CD8-positive, alpha-beta memory T cell (primary cell): ENCODE measurements at places on chromosomes 4 and X. TPM values are rescaled to one million over a fixed set of nuclear protein-coding genes. Genes with fewer than 3 reads are reported as not detected.

NAP1L3 gene
- total RNA-seq = 2.0 TPM

P2RY8 gene
- 47.1 TPM for total RNA-seq

MSANTD1 gene
- 0.46 TPM for total RNA-seq

CNKSR2 gene
- 5.8 TPM for total RNA-seq

HERC5 gene
- total RNA-seq = 8.3 TPM

EIF4E gene
- 168 TPM for total RNA-seq

TASL gene
- 1.2 TPM for total RNA-seq

SOX3 gene
- total RNA-seq = not detected

NR3C2 gene
- total RNA-seq = 5.7 TPM

GABRE gene
- not detected for total RNA-seq

DNA sequence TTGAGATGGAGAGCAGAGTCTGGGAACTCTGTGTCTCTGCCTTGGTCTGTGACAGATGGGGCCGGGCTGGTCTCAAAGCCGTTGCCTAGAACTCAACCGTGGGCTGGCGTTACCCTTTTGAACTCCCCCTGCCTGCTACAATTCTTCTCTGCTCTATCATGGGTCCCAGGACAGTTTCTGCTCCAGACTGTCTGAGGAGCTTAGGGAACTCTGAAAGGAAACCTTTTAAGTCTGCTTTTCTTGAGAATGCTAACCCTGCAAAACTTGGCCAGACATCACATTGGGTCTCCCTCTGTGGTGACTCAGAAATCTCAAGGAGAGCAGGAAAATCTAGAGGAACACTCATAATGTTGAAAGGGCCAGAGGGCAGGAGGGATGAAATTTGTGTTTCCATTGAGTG lies 240.6 kb downstream of the CBR4 start:
- no peak for DNase-seq

DNA sequence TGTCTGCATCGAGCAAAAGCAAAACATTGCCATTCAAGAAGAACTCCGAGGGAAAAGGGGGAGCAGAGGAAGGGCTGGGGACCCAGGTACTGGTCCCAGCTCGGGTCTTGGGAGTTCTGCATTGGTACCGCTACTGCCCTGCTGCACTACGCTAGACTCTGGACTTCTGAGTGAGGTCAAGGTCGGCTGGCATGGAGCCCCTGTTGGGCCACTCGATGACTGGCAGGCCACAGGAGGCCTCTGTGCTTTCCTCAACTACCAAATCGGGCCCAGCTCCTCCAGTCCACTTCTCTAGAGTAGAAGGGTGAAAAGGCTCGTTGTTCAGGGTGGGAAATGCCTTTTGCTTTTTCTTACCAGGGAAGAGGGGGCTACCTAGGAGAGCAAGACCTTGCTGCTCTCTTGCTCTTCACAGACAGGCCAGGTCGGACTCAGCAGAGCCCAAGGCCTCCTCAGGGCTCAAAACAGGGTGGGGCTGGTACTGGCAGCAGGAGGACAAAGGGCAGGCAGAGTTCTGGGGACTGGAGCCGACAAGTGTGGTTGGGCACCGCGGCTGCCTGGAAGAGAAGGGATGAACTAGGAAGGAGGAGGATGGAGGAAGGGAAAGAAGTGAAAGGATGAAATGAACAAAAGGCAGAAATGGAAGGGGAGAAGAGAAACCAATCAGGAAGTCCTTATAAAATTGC lies 8.9 kb upstream of the IRAK1 start:
- DNase-seq = no peak

- no peak for DNase-seq
Observed at GRCh38 chrX:63743596-63743995, 41.4 kb downstream of the ARHGEF9 start.

GRCh38 chr4:84965553-84966381 lies 723 bp downstream of the WDFY3 start:
- peak; percentile 46 for DNase-seq

- DNase-seq = peak; percentile 73
Observed at GRCh38 chrX:71111141-71111843, at the start of gene IL2RG. TSS of gene IL2RG (minus strand) at chrX:71111577. CDS start at chrX:71111539, 38 bp downstream.

- DNase-seq = no peak
Observed at GRCh38 chrX:37752936-37753335, 26.9 kb upstream of the CYBB start.

DNA sequence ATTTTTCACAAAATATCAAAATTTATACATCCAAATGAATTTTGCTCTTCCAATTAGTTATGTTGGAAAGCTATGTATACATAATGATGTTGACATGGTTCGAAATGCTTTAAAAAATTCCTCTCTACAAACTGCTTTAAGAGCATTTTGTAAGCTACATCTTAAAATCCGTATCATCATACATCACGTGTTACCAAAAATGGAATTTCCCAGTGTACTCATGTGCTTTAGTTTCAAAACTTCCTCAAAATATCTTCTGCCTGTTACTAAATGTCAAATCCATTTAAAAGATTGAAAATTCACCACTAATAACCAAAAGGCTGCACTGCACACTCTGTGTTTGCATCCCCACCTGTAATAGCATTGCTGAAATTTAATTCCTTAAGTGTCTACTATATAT lies 87.9 kb downstream of the WDFY3 start:
- DNase-seq = no peak

DNA sequence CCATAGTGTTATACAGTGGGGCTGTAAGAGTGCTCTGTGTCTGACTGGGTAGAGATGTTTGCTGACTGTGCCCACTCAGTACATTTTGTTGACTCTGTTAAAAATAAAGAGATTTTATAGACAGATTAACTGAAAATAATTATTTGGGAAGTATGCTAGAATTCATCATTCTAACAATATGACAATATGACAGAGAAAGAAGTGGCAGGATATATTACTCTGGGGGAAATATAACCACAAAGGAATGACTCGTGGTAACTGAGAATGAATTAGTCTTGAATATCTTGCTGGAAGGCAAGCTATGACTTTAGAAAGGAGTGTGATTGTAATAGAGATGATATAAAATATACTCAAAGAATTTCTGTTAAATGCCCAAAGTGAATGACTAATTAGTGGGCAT lies 46.8 kb downstream of the TMEM165 start:
- DNase-seq = no peak

GRCh38 chr4:185914583-185915199 lies 102.7 kb upstream of the SORBS2 start:
- no peak for DNase-seq

DNA sequence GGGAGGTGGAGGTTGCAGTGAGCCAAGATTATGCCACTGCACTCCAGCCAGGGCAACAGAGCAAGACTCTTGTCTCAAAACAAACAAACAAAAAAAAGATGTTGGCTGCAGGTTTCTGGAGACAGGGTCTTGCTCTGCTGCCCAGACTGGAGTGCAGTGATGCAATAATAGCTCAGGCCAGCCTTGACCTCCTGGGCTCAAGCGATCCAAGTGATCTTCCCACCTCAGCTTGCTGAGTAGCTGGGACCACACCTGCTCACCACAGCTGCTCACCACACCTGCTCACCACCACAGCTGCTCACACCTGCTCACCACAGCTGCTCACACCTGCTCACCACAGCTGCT lies 29.9 kb upstream of the CPLX1 start:
- DNase-seq = no peak

DNA sequence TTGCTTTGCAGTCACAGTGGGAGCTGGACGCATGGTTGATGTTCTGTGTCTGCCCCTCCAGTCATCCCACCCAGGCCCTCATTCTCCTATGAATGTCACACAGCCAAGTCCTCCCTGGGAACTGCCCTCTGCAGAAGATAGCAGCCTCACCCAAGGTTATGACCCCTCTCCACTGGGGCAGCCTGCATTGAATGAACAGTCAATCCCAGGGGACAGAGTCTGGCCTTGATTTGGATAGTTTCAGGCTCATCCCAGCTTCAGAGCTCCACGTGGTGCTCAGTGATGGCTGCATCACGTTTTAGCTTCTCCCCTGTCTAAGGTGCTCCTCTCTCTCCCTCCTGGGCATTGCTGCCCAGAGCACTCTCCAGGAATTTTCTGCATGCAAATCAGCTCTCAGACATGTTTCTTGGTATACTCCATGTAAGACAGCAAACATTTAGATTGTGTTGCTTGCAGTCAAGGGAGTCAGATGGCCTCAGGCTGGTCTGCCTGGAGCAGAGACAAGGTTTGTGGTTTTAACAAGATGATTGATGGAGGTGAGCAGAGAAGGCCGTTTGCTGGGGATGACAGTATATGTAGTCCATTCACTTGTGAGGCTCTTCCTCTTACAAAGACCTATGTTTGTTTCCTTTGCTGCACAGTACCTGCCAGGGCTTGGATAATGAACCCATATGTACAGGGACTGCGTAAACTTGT lies 56.1 kb upstream of the MSX1 start:
- DNase-seq = no peak

- DNase-seq = no peak
Observed at GRCh38 chr4:187172340-187172761, 448.7 kb upstream of the FAT1 start.

GRCh38 chr4:26802790-26803189 lies 57.9 kb upstream of the STIM2 start:
- DNase-seq = no peak

DNA sequence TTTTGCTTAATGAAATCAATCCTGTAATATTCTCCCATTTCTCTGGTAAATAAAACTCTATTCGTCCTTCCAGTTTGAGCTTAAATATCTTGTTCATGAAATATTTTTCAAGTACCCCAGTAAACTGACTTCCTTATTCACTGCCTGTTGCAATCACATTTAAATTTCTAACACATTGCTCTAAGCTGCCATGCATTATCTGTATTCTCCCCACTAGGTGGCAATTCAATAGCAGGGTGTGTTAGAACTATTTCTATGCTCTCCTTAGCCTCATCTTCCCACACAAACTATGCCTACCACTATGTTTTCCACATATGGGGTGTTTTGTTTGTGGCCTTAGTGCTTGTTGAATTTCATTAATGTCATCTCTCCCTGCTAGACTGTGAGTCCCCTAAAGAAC lies 377.1 kb upstream of the HS3ST1 start:
- DNase-seq = no peak

DNA sequence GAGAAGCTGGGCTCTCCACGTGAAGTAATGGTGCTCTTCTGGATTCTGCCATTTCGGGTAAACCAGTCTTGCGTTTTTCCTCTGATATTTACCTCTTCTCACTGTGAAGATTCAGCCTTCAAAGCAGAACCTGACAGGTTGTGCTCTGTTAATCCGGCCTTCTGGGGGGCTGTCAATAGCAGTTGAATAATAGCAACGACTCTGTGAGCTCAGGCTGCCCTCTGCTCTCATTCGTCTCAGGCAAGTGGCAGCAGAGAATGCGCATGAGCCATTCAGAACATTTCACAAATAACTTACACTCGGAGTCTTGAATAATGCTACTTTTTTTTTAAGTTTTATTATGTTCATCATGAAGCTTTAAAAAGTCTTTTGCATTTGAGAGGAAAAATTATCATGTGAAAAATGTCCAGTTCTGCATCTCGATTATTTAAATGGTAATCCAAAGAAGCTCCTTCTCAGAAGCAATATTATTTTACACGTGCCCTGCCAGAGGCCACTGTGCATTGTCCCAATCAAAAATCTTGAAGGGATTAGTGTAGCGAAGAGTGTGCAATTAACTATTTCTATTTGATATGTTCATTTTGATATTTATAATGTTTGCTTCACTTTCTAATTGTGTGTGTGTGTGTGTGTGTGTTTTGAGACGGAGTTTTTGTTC lies 354.2 kb upstream of the FAT1 start:
- no peak for DNase-seq

- DNase-seq = no peak
Observed at GRCh38 chr4:128295255-128295654, 7.6 kb upstream of the PGRMC2 start.

- no peak for DNase-seq
Observed at GRCh38 chr4:8278421-8279287, 9.1 kb downstream of the HTRA3 start.

- DNase-seq = no peak
Observed at GRCh38 chr4:152045807-152046571, 285.2 kb upstream of the GATB start.

GRCh38 chr4:15469402-15470127 lies at the start of gene CC2D2A:
TSS of gene CC2D2A (plus strand) at chr4:15469882. CDS start at chr4:15475933, 6,051 bp downstream.
- no peak for DNase-seq

GRCh38 chrX:156003486-156004185 lies 6.1 kb downstream of the IL9R start:
- DNase-seq = no peak

DNA sequence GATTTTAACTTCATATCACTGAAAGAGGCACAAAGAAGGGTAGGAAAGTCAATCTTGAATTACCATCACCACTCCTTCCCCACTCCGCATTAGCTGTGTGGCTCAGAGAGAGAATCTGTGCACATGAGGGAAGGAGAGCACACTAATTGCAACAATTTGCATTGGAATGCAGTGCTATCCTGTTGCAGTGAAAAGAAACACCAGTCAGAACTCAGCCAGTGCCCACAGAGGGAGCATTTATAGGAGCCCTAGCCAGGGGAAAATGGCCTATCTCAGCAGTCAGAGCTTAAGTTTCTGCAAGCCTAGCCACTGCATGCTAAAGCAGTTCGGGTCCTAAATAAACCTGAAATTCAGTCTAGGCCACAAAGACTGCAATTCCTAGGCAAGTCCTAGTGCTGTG lies 159.4 kb upstream of the AR start:
- no peak for DNase-seq

DNA sequence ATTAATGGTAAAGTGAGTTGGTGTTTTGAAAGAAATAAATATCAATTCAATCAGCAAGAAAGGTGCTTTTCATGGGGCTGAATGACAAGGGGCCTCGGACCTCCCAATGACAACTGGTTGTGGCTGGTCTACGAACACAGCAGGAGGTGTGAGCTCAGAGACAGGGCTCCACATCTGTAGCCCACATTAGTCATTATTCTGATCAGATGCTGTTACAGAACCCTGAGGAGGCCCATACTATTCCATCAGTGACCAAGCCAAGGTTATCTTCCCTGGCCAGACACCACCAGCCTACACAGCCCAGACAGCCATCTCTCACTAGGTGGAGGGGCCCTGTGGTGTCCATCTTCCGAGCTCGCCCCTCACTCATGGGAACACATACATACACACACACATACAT lies 168.8 kb downstream of the SH3KBP1 start:
- DNase-seq = no peak

- DNase-seq = no peak
Observed at GRCh38 chrX:53126377-53126776, 32.4 kb downstream of the KANTR start.

GRCh38 chrX:9498236-9498635 lies 33.4 kb downstream of the TBL1X start:
- DNase-seq = no peak

DNA sequence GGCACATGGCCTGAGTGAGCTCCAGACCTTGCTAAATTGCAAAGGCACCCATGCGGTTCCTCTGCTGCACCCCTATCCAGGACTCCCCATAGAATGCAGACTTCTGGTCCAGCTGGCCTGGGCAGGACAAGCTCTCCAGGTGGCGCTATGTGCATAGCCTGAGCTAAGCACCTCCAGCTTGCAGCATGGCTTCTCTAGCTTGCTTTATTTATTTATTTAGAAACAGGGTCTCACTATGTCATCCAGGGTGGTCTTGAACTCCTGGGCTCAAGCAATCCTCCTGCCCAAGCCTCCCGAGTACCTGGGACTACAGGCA lies 5.5 kb upstream of the WFS1 start:
- no peak for DNase-seq
